ENCODE measurements at places on chromosomes 1 and 21. TPM values are rescaled to one million over a fixed set of nuclear protein-coding genes. Genes with fewer than 3 reads are reported as not detected.

- no peaks in the 10 kb centered on the region for H3K36me3 ChIP-seq
- no peaks in the 10 kb centered on the region for H3K4me1 ChIP-seq
- peaks cover 5% of the 10 kb centered on the region for H3K27me3 ChIP-seq
- no peak for DNase-seq
Observed at GRCh38 chr1:186770421-186770820, 58.3 kb upstream of the PLA2G4A start.

DNA sequence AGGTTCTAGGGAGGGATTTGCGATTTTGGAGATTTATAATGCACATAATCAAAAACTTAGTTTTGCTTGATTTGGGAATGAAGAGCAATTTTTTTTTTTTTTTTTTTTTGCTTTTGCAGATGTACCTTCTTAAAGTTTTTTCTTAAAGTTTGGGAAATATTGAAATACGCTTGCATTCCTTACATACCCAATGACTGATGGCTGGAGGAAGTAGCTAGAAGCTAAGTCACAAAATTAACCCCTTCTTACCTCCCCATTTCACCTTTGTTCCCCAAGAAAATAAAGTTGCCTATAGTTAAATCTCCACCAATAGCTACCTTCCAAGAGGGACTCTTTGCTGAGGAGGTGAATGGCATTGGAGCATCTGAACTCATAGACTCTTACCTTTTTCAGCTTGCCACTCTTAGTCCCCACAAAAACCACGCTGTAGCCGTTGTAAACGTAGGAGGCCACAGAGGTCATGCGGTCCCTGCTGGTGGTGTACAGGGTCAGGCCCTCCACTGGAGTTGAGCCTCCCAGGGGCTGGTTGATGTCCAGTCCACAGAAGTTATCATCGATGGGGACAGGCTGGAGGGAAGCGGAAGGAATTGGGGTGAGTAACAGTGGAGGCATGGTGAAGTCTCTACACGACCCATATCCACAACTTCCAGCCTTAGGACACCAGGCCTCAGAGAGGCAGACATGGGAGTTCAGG is 34.1 kb downstream of the PLXNA2 start:
- H3K36me3 ChIP-seq: peaks cover 7% of the 10 kb centered on the region
- DNase-seq: no peak
- H3K27ac ChIP-seq: no peak overlapping the region
- H3K27me3 ChIP-seq: no peaks in the 10 kb centered on the region

GRCh38 chr21:36966821-36967768 is 626 bp upstream of the HLCS start:
- H3K4me3 ChIP-seq: peak overlapping the region; percentile 74
- H3K36me3 ChIP-seq: no peaks in the 10 kb centered on the region
- peak overlapping the region; percentile 53 for H3K27ac ChIP-seq
- H3K4me1 ChIP-seq: peaks cover 21% of the 10 kb centered on the region
- no peak for DNase-seq

DNA sequence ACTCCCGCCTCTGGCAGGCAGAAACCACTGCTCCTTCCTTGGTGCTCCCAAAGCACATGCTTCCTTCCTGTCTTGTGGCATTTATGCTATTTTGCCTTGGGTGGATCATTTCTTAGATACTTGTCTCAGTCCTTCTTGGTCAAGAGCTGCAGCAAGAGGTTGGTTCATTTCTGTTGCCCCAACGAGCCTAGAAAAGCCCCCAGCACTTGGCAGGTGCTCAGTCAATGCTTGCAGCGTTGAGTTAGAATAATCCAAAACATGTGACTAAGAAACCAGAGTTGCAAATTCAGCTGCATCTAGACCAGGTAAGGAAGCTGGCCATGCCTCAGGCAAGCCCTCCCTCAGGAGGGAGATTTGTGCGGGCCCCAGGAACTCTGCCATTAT is 42.4 kb upstream of the TENT5C start:
- H3K27me3 ChIP-seq: peaks cover 4% of the 10 kb centered on the region
- H3K27ac ChIP-seq: no peak overlapping the region
- H3K36me3 ChIP-seq: no peaks in the 10 kb centered on the region
- no peak overlapping the region for H3K4me3 ChIP-seq

GRCh38 chr1:165661703-165662102 is 30.7 kb downstream of the MGST3 start:
- peaks cover 25% of the 10 kb centered on the region for H3K36me3 ChIP-seq
- no peak overlapping the region for H3K27ac ChIP-seq
- H3K27me3 ChIP-seq: no peaks in the 10 kb centered on the region
- no peak for DNase-seq
- H3K4me3 ChIP-seq: no peak overlapping the region
- peaks cover 13% of the 10 kb centered on the region for H3K4me1 ChIP-seq

DNA sequence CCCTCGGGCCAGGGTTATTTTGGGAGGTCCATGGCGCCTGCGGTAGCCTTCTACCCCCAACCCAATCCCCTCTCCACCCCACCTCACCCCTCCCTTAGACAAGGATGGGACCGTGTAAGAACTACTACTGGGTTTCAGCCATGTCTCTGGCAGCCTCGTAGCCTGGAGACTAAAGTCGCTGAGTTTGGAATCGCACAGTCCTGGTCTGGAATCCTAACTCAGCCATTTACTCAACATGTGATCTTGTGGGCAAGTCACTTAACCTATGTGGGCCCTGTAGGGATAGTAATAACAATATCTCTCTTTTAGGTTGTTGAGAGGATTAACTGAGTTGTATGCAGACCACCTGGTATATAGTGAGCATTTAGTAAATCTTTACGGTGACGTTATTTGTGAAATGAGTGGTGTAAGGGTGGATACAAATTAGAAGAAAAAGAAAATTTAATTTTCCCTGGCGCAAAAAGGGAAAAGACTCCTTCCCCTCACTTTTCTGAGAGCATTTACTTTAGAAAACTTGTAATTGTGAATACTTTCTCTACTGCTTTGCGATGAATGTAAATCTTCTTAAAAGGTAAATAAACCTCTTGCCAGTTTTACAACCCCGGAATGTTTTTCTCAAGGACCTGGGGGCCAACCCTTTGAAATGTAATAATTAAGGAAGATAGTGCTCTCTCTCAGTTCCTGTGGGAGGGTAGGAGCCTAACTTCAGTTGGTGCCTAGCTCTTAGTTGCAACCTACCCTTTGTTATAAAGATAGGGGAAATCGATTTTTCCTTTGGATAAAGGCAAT is 615 bp upstream of the MRPS15 start:
- peak overlapping the region; percentile 100 for H3K4me3 ChIP-seq
- peaks cover 30% of the 10 kb centered on the region for H3K4me1 ChIP-seq
- peak overlapping the region; percentile 99 for H3K27ac ChIP-seq
- no peak for DNase-seq
- peaks cover 5% of the 10 kb centered on the region for H3K36me3 ChIP-seq

- no peak for DNase-seq
- no peak overlapping the region for H3K4me3 ChIP-seq
- H3K27ac ChIP-seq: no peak overlapping the region
- H3K4me1 ChIP-seq: no peaks in the 10 kb centered on the region
- H3K36me3 ChIP-seq: peaks cover 31% of the 10 kb centered on the region
Observed at GRCh38 chr1:150793221-150793620, 14.8 kb downstream of the CTSK start.

GRCh38 chr1:73042403-73042802 is 760.1 kb upstream of the NEGR1 start:
- H3K4me1 ChIP-seq: peaks cover 15% of the 10 kb centered on the region
- H3K27ac ChIP-seq: no peak overlapping the region
- H3K4me3 ChIP-seq: no peak overlapping the region

- no peak for DNase-seq
- H3K27me3 ChIP-seq: no peaks in the 10 kb centered on the region
- peaks cover 4% of the 10 kb centered on the region for H3K4me1 ChIP-seq
- H3K4me3 ChIP-seq: no peak overlapping the region
- H3K36me3 ChIP-seq: no peaks in the 10 kb centered on the region
- H3K27ac ChIP-seq: no peak overlapping the region
Observed at GRCh38 chr1:91701472-91701869, 184.5 kb downstream of the TGFBR3 start.

GRCh38 chr1:160429702-160430535 is 29.6 kb downstream of the VANGL2 start:
- peaks cover 11% of the 10 kb centered on the region for H3K27me3 ChIP-seq
- H3K27ac ChIP-seq: no peak overlapping the region
- no peak for DNase-seq
- H3K36me3 ChIP-seq: peaks cover 18% of the 10 kb centered on the region

DNA sequence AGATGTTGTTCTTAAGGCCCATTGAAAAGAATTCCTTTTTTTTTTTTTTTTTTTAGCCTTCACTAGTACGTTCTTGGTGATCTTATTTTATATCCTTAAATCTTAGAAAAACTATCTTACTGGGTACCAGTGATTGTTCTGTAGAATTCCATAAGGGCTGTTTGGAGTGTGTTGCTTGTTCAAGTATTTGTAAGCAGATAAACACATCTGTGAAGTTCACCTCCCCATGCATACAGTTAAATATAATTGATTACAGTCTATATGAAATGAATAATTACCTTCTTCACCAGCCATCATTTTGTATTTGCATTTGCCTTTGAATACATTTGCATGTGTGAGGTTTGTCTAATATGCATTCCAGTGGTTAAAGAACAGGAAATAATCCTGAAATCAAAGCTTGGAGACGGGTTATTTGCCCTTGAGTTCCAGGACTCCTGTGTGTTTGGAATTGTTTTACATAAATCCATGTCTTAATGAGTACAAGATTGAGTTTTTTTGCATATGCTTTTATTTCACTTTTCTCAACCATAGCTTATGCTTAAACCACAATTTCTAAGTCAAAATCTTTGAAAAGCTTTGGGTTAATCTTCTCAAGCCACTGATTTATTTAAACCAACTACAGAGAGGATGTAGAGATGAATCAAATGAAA is 73.1 kb downstream of the VPS13D start:
- H3K27ac ChIP-seq: no peak overlapping the region
- no peak overlapping the region for H3K4me3 ChIP-seq
- DNase-seq: no peak
- H3K27me3 ChIP-seq: no peaks in the 10 kb centered on the region

Gene SGIP1
- 31.8 TPM for total RNA-seq

Gene TIAM1
- total RNA-seq: 6.6 TPM

Gene TMEM240
- total RNA-seq: 3.6 TPM

Gene LMX1A
- total RNA-seq: not detected

Gene BCL2L15
- 0.33 TPM for total RNA-seq

Gene CELA2B
- not detected for total RNA-seq

All from chondrocyte (in vitro differentiated cells).